ENCODE measurements at places on chromosomes 1 and 21.

DNA sequence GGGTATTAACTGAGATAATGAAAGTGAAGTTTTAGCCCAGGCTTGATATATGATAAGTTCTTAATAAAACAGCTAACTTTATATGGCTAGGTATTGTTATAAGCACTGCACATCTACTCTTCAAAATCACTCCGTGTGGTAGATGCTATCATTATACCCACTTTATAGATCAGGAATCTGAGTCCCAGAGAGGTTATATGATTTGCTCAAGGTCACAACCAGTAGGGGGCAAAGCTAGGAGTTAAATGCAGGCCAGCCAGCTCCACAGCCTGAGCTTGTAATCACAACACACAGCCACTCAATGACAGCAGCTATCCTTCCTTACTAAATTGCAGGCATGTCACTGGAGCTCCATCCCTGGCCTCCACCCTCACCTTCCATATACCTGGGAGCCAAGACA is 115.8 kb downstream of the CAPN8 start:
- no peak for DNase-seq

DNA sequence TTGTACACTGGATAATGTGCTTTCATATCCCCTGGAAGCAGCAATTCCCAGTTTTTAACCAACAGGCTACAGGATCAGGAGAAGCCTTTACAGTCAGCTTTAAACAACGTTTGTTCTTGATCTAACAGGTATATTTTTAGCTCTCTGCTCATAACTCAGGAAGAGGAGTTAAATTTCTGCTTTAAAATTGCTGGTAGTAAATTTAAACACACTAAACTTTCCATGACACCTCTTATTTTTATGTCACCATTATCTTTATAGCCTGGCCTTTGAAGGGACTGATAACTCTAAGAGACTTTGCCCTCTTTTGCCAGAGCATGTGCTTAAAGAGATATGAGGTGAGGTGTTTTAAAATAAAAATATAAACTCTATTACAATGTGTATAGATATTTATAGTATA is 119.6 kb upstream of the BRINP3 start:
- no peak for DNase-seq

DNA sequence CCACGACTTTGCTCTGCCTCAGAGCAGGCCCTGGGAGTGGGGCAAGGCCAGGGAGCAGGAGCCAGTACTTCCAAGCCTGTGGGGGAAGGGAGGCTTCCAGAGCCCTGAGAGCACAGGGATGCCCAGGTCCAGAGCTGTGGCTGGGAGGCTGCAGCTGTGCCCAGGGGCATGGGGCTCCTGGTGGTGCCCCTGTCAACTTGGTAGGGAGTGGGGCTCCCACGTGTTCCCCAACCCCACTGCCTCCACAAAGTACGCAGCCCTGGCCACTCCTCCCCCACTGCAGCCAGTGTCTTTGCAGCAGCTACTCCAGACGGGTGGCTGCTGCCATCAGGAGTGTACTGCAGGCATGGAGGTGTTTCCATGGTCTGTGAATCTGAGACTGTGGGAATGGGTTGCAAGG is 294.1 kb upstream of the SNX7 start:
- DNase-seq, result no peak

- no peak for DNase-seq
Measured at GRCh38 chr1:97986041-97987005, 65.5 kb upstream of the DPYD start.

DNA sequence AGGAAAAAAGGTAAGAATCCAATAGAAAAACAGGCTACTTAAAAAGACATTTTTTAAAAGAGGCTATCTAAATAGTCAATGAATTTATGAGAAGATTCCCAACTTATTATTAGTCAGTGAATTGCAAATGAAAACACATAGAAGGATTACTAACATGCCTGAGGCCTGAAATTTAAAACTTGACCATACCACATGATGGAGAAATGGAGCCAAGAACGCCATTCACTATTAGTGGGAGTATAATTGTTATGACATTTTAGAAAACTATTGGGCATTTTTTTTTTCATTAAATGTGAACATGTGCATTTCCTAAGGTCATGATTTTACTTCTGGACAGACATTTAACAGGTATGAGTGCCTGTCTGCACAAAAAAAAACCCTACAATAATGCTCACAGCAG is 24.8 kb upstream of the OR2B11 start:
- no peak for DNase-seq
